ENCODE measurements at places on chromosomes 4 and X.

DNA sequence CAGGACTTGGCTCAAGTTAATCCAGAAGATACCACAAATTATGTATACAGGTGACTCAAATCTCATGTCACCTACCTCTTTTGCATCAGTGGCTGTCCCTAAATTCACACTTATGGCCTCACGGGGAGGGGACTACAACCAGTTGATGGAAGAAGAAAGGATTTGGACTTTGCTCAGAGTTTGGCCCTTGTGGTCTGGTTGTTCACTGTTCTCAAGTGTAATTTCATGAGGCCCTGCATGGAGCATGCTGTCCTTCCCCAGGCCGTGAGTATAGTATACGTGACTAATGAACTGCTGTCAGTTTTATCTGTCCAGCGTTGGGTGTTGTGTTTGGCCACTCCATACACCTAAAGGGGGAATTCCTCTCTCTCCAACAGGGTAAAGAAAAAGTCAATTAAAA lies 27.5 kb upstream of the LSM6 start:
- no peak for DNase-seq

DNA sequence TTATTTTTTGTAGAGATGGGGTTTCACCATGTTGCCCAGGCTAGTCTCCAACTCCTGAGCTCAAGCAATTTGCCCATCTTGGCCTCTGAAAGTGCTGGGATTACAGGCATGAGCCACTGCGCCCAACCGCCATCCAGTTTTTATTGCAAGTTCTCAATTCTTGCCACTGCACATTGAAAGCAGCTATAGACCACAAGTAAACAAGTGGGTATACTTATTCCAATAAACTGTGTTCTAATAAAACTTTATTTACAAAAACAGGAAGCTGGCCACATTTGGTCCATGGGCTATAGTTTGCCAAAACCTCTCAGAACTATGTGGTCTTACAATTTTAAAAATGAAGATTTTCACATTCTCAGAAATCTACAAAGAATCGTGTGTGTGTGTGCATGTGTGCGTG lies 313.6 kb upstream of the RASGEF1B start:
- no peak for DNase-seq

DNA sequence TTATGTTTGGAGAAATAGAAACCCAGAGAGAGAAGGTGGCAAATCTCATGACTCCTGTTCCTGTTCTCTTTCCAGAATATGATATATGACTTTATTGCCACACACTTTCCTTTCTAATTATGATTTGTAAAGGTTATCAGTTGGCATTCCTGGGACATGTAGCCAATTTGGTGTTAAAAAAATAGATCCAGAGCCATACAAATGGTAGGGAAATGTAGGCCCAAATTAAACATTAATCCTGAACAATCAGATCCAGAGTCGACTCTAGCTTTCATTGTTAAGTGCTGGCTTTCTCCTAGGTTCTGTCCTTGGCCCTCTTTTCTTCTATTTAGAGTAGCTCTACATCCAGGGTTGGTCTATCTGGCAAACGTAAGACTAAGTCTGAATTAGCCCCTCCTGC lies 69.8 kb upstream of the LONRF3 start:
- no peak for DNase-seq

- no peak for DNase-seq
Measured at GRCh38 chr4:10671366-10671765, 13.2 kb downstream of the CLNK start.

- no peak for DNase-seq
Measured at GRCh38 chr4:176611381-176611780, 181.3 kb downstream of the VEGFC start.

DNA sequence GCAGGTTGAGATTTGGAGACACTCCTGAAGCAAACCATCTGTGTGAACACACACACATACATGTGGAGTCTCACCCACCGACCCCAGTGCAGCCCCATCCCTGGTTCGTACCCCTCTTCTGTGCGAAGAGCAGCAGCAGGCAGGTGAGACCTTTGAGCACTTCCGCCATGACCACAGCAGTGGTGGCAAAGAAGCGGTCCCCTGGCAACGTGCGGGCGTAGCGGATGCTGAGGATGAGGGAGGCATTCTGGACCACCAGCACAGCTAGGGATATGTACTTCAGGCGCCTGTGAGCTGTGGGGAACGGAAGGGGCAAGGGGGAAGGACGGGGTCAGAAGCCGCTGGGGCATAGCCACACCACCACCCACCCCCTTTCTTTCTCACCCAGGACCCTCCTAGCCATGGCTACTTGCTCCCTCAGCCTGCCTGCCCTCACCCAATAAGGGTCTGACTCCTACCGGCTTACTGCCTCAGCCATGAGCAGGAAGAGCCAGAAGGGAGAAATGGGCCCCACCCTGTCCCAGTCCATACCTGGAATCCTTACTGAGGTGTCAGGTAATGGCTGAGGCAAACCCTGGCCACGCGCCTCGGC lies 1.6 kb downstream of the SLC35A2 start:
- no peak for DNase-seq

- no peak for DNase-seq
Measured at GRCh38 chr4:3200423-3201090, 48.4 kb upstream of the MSANTD1 start.

GRCh38 chr4:109065006-109065405 lies 237.5 kb downstream of the COL25A1 start:
- no peak for DNase-seq

DNA sequence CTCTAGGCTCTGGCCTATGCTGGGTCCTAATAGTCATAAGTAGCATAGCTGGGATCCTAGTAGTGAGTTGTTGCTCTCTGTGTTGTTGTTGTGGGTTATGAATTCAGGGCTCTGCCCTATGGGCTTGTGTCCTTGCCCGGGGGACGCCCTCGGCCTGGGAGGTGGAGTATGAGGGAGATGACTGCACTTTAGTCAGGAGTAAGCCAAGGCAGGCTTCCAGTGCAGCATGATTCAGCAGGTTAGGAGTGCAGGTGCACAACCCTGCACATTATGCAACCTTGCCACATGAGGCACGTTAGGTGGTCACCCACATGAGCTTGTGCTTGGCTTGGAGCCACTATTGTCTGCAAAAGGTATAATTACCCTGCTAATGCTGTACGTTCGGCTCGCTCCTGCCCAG lies 58.4 kb upstream of the CCDC149 start:
- no peak for DNase-seq

GRCh38 chr4:76120199-76120598 lies 28.0 kb downstream of the NUP54 start:
- DNase-seq = no peak

DNA sequence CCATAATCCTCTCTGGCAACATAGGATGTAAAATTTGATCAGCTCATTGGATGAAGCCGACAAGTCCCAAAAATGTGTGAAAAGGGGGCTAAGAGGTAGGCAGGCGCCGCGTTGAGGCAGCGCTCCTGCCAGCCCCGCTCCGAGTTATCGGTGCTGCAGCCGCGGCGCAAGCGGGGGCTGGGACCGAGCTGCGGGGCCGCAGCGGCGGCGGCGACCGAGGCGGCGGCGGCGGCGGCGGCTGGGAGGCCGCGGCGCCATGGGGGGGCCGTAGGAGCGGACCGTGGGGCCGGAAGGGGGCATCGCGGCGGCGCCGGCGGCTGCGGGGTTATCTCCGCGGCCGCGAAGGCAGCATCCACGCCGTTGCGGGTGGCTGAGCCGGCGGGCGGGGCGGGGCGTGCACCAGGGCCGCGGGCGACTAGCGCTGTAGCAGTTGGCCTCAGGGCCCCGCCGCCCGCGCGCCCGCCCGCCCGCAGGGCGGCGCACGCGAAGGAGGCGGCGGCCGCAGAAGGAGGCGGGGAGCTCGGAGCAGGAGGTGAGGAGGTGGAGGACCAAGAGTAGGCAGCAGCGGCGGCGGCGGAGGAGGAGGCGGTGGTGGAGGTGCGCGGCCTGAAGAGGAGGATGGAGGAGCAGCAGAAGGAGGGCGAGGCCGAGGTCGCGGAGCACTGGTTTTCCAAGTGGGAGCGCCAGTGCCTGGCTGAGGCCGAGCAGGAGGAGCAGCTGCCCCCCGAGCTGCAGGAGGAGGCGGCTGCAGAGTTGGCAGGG lies 126.0 kb upstream of the CXorf66 start:
- DNase-seq = no peak

DNA sequence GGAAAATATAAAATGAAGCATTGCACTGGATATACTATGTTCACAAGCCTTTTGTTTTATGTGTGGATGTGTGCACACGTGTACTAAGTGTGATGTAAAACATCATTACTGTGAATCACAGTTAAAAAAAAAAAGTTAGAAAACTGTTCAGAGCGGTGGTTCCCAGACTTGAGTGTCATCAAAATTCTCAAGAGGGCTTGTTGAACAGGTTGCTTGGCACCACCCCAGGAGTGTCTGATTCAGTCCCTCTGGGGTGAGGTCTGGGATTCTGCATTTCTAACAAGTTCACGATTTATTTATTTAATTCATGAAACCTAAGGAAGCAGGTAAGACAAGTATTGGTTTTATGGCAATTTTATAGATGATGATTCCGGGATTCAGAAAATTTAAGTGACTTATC lies 1.8 kb downstream of the CENPU start:
- peak; percentile 31 for DNase-seq
